HepG2 (cell line): ENCODE measurements at places on chromosomes 5 and 9. TPM values are rescaled to one million over a fixed set of nuclear protein-coding genes. Genes with fewer than 3 reads are reported as not detected.

The GPRIN1 gene
- total RNA-seq = 2.0 and 2.1 TPM in 2 replicates

The GABRA1 gene
- total RNA-seq = not detected in 2 replicates

The CDX1 gene
- not detected in 2 replicates for total RNA-seq

The ACTL7B gene
- 0.07 TPM in 1 of 2 replicates, not detected in the other for total RNA-seq

The FOXD4L4 gene
- 0.38 TPM in 1 of 2 replicates, not detected in the other for total RNA-seq

The RNF180 gene
- total RNA-seq = 0.11 and 0.20 TPM in 2 replicates

The PCDHGA2 gene
- total RNA-seq = 0.04 TPM in 1 of 2 replicates, not detected in the other

The SH3TC2 gene
- 0.71 and 0.94 TPM in 2 replicates for total RNA-seq

The SEMA5A gene
- total RNA-seq = not detected in 2 replicates

The DNAH5 gene
- 0.03 and 0.09 TPM in 2 replicates for total RNA-seq

DNA sequence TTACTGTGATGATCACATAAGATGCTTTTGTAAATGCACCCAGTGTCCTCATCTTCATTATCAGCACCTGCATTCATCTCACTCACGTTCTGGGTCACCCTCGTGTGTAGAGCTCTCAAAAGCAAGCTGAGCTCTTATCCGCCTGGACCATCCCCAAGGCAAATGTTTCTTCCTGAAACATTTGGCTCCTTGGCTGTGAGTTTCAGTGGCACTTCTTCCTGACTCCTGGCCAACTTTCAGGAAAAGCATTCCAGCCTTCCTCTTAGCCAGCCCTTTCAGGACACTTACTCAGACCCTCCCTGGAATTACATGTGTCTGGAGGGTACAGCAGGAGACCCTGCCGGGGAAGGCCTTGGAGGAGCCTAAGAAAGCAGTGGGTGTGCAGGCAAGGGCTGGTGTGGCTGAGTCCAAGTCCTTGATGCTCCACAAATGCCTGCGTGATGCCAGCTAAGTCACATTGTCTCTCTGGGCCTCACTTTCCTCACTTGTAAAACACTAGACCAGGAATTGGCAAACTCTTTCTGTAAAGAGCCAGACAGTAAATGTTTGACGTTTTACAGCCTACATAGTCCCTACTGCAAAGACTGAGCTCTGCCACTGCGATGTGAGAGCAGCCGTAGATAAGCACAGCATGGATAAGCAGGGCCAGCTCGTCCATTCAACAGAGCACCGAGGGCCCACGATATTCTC lies 72.1 kb downstream of the PDE6A start:
- DNase-seq = no peak

DNA sequence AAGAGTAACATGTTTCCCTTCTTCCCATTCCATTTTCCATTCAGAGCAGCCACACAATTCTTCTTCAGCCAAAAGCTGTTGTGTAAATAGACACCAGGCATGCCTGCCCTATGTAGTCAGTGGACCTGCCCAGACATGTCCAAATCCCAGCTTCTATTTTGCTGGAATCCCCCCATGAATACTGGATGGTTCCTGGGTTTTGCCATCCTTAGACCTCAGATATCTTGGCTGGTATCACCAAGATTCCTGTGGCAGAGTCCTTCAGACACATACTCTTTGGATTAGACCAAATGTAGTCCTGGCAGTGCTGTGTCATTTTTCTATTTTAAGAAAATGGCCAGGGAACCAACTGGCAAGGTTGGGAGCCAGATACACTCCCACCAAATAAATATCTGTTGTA lies 10.3 kb downstream of the FST start:
- DNase-seq = peak; percentile 54

- DNase-seq = no peak
Observed at GRCh38 chr5:1445313-1445688, at the start of gene SLC6A3. SLC6A3 (minus strand) TSS chr5:1445440; CDS start chr5:1443197, 2,243 bp downstream.

DNA sequence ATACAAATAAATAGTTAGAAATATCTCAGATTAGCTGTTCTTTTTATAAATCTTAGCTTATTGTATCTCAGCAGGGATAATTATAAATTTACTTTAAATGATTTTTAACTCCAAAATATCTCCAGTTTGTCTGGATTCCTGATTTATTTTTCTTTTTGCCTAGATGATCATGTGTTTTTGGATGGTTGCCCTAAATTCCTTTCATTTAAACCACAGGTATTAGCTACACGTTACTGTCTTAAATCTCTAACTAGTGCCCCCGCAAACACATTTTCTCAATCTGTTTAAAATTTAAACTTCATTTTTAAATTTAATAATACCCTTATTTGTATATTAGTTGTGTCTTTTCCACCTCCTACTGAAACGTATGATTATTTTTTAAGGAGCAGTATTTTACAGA lies 5.6 kb downstream of the FER start:
- no peak for DNase-seq

DNA sequence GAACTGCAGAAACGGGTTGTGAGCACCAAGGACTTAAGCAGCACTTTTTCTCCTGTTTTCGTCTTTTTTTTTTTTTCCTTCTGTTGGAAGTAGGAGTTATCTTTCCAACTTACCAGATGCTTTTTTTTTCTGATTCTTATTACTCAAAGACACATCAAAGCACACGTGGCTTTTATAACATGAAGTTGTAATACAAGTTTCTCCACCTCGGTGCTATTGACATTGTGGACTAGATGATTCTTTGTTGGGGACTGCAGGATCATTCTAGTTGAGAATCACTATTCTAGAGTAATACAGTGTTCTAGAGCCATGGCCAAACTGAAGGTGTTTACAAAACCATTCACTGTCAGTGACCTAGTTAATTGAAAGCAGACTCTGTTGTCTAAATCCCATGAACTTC lies 51.5 kb downstream of the MYO10 start:
- DNase-seq = no peak

DNA sequence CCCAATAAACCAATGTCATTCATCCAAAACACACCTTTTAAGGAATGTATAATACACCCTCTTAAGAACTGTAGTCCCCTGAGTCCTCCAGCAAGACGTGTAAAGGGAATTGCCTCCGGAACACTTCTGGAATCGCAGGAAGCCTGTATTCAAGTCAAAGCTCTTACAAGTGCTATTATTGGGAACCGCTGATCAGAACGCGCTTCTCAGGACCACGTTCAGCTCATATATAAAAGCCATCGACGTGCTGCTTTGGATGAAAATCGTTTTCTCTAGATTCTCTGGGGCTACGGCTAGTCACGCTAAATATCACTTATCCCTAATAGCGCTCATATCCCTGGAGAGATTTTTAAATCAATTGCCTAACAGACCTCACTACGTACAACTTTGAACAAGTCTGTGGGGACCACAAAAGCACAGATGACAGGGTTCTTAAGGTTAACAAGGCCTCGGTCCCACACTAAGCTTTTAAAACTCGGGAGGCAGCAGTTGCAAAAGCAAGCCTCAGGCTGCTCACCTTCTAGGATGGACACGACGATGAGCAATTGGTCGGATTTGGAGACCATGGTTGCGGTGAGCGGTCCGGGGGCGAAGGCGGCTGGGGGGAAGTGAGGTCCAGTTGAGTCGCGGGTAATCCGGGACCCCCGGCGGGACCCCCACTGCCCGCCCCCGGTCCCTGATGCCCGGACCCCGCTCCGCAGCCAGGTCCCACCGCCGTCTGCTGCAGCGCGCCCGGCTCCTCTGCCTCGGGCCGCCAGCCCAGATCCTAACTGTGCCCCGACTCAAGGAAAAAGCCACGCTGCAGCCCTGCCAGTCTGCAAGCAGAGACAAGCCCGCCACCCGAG lies 548 bp downstream of the CEP120 start:
- DNase-seq = peak; percentile 6

DNA sequence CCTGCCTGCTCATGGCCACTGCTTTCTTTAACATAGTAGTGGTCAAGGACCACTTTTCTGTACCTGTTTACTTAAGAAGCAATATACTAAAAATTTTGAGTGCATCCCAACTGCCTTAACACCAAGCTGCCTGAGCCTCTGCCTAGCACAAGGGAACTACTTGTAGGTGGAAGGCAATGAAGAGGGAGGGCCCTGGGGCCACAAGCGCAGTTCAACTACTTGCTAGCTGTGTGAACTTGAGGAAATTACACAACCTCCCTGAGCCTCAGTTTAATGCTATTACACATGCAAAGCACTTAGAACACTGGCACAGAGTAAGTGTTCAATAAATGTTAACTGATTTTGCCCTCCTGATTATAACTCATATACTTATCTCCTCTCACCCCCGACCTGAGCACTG lies 6.3 kb downstream of the ARL15 start:
- no peak for DNase-seq

DNA sequence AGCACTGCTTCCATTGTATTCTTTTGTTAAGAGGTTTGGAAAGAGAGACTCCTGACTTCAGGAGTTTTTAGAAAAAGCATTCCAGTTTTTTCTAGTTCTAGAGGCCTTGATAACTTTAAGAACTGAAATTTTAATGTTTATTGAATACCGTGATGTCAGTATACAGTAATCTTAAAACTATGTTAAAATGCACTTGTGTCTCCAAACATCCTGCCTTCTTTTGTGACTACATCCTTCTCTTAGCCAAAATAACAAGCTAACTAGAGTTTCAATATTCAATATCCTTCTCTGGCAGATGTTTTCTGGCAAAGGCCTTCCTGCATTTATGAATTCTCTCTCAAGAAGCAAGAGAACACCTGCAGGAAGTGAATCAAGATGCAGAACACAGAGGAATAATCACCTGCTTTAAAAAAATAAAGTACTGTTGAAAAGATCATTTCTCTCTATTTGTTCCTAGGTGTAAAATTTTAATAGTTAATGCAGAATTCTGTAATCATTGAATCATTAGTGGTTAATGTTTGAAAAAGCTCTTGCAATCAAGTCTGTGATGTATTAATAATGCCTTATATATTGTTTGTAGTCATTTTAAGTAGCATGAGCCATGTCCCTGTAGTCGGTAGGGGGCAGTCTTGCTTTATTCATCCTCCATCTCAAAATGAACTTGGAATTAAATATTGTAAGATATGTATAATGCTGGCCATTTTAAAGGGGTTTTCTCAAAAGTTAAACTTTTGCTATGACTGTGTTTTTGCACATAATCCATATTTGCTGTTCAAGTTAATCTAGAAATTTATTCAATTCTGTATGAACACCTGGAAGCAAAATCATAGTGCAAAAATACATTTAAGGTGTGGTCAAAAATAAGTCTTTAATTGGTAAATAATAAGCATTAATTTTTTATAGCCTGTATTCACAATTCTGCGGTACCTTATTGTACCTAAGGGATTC lies 43.1 kb downstream of the NDFIP1 start:
- peak; percentile 48 for DNase-seq

DNA sequence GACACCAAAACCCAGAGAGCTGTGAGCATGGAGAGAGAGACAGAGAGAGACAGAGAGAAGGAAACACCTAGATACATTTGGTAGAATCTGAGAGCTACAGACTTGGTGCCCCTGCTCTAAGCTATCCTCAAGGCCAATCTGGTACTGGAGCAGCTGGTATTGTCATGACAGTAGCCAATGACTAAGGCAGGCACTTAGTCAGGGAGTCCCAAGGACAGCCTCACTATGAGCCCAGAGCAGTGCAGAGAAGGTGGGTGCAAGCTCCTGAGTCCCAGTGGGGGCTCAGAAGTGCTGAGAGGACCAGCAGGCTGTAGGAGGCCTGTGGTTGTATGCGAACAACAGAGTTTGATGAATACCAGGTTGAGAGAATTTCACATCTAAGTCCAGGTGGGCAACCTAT lies 300.4 kb upstream of the ZNF608 start:
- DNase-seq = no peak

DNA sequence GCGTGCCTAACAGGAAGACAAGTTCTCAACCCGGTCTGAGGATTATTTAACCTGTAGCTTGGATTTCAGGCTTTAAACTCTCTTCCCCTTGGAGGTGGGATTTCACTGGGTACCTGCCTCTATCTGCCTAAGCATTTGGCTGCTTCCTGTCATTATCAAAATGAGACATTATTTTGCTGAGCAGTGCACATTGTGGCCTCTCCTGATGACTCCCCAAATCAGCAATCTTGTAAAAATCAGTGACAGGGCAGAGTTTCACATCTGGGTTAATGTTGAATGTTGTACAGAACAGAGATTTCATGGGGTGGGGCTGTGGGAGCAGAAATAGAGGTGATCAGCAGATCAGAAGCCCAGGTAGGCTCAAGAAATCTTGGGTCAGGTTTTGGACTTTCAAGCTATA lies 605.9 kb downstream of the ELAVL2 start:
- no peak for DNase-seq

GRCh38 chr5:41815261-41815660 lies 55.0 kb downstream of the OXCT1 start:
- no peak for DNase-seq

GRCh38 chr9:79671558-79671957 lies 99.8 kb downstream of the TLE4 start:
- DNase-seq = no peak

- DNase-seq = no peak
Observed at GRCh38 chr5:171969288-171969880, 37.1 kb downstream of the FBXW11 start.

GRCh38 chr5:6194261-6194875 lies 184.0 kb downstream of the MED10 start:
- DNase-seq = no peak

DNA sequence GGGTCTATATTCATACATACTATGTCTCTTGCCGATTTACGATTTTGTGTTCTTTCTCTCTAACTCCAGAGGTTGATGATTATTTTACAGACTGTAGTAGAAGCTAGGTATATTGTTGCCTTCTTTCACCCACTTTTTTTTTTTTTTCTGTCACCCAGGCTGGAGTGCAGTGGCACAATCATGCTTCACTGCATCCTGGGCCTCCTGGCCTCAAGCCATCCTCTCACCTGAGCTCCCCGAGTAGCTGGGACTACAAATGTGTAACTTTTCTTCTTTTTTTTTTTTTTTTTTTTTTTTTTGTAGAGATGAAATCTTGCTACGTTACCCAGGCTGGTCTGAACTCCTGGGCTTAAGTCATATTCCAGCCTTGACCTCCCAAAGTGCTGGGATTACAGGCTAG lies 96.2 kb downstream of the CHSY3 start:
- DNase-seq = no peak

DNA sequence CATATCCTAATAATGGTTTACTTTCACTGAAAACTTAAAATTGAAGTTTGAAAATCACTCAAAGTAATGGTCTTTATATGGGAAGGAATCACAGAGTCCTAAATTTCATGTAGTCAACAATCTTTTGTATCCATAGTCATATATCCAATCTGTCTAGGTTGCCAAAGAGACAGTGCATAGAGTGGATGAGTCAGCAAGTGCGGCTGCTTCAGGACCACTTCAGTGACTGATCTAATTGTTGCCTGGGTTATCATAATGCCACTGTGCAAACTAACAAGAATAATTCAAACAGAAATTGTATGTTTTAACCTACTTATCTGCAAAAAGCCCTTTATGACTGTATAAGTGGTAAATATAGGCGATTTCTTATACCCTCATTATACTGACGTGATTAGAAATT lies 211.3 kb upstream of the PRR16 start:
- no peak for DNase-seq

DNA sequence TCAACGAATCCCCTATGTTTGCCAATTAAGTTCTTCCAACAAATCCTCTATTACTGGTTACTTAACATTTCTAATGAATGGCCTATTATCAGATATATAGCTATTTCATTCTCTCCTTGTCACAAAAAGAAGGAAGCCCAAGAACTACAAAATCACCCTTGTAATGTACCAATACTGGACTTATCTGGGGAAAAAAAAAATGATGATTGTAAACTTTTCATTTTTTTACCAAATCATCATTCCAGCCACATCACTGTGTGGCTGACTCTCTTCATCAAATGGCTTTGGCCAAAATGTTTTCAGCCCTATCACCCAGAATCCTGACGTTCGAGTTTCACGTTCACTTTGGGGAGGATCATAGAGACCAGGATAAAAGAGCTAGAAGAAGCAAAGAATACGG lies 216.7 kb downstream of the ACTL7B start:
- no peak for DNase-seq
